ENCODE measurements at places on chromosomes 11 and 22.

DNA sequence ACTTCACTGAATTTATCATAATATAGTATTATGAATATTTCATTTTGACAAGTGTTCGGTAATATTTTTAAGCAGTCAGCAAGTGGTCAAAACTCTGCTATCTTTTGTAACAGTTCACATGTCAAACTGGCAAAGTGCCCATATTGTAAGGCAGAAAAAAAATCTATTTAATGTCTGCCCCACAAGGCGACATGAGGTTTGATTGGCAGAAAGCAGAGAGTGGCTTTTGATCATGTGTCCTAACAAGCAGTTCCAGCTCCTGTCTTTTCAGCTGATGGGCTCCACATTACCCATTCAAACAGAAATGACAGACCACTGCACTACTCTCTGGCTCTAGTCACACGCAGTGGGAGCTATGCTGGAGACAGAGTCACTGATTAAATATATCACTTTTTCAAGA, 59.0 kb downstream of the SOX6 start:
- DNase-seq = no peak

DNA sequence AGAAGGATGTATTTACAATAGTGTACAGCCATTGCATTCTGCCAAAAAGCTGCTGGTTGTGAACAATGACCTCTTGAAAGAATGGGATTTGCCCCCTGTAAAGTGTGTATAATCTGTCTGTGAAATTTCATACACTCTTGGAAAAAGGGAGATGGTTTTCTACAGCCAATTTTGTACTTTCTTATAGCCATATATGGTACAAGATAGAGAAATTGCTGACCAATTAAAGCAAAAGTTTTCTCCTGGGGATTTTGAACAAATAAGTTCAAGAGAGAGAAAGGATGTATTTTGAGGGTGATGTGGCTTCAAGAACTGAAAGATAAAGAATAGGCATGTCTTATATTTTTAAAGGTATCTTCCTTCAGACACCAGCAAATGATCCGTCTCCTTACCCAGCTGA, 211.0 kb downstream of the NAV2 start:
- DNase-seq = no peak

DNA sequence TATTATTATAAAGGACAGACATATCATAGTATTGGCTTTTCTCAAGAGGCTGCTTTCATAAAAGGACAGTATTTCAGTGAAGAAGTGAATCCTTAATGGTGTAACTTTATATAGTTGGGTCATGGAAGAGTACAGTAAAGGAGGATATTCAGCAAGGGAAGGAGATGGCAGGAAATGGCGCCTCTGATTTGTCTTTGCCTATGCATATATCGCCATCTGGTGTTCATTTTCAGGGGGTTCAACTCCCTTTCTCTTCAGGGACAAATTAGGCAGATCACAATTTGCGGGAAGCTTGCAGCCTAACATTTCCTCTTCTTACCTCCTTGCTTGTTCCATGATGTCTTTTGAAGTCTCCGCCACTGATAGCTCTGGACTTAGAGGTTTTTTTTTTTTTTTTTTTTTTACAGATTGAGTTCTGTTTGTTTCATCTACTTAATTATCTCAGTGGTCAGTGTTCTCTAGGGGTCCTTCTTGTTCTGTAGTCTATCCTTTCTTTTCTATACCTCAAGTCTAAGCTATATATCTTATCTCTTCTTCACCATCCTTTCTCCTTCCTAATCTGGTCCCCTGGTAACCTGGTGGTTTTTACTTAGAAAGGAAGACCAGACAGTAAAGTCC, 21.8 kb upstream of the RRM1 start:
- peak; percentile 91 for DNase-seq

DNA sequence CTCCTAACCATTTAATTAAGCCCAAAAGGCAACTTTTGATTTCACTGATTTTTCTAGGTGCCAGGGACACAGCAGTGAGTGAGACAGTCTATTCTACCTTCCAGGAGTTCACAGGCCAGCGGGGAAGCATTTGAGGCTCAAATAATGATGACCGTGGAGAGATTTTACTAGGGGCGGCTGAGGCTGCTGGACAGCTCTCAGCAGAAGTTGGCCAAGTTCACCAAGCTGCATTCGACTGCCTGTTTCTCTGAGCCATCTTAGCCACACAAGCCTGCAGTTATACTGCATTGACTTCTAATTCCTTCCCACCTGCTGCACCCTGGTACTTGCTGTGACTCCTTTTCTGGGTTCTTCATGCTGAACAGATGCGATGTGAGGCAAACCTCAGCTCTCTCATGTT, 168.9 kb upstream of the TBCEL start:
- DNase-seq = no peak

GRCh38 chr11:8613036-8613435, 19.0 kb upstream of the STK33 start:
- DNase-seq = no peak

DNA sequence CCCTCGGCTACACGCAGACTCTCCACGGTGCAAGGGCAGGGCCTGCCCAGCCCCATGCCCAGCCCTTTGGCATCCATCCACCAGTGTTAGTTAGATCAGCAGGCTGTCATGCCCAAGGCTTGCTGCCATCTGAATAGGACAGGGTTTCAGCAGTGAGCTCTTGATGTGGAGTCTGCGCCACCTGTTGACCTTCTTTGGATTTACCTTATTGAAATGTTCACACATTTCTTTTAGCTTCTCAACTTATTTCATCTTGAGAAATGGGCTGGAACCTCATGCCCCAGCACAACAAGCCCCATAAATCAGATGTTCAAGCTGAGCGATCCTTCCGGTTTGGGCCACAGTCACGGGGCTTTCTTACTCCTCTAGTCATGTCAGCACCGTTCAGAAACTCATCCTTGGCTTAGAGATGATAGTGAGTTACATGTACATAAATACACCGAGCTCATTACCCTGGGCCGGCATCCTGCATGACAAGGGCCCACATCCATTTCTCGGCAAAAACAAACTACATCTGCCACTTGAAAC, 61.7 kb downstream of the PARVB start:
- DNase-seq = peak; percentile 36

GRCh38 chr11:111718436-111718835, 47.8 kb downstream of the PPP2R1B start:
- no peak for DNase-seq

DNA sequence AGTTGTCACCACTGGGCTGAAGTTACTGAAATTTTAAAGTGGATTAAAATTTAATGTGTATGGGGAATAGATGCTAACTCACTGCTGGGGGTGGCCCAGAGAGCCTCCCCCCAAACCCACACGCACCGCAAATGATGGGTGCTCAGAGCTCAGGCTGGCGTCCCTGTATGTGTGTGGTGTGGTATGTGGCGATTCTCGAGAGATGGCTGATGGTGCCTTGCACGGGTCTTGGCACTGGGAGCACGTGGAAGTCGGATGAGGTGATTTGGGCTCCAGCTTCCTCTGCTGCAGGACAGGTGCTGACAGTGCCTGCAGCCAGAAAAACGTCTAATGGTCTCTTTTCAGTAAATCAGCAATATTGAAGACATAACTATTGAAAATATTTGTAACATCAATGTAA, 1473.3 kb downstream of the TBC1D22A start:
- DNase-seq = no peak

- no peak for DNase-seq
Observed at GRCh38 chr11:82732348-82732733, 1.3 kb downstream of the FAM181B start.

DNA sequence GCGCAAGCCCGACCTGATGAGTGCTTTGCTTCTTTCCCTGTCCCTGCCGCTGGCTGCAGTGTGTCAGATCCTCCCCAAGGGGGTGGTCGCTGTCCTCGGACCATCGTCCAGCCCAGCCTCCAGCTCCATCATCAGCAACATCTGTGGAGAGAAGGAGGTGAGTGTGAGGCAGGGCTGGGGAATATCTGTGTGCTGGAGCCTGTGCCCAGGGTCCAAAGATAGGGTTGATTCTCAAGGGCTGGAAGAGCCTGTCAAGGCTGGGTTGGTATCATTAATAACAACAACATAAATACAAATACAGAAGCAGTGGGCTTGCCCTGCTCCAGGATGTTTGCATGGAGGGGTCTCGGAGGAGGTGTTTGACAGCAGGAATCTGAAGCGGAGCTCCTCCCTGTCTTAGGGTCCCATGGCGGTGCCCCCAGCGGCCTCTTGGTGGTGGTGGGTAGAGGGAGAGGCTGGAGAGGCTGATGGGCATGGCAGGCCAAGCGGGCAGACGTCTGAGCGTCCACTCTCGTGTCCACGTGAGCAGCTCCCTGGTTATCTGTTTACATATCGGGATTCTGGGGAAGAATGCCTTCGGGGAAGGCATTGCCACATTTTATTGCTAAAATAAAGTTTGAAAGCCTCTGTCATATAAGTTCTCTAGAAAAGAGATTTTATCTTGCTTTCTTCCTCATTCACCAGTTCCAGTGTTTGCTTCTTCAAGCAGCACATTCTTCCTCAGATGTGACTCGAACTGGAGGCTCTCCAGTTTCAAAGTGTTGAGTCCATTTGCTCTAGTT, 208.4 kb upstream of the TBCEL start:
- no peak for DNase-seq

GRCh38 chr11:8809241-8809938, 101.6 kb upstream of the AKIP1 start:
- no peak for DNase-seq

DNA sequence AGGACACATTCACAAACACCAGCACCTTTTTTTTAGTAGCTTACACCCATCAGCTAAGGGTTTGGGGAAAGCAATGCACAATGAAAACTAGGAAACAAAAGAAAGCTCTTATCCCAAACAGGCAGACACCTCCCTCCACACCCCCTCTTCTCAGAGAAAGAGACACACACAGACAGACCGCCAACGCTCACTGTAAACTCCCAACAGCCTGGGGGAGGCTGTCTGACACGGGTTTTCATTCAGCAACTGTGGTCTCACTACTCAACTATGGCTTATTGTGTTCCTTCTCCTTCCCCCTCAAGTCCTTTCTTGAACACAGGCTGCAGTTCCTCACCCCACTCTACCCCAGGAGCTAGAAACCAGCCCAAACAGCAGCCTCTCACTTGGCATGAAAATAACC, 123.4 kb downstream of the C11orf58 start:
- peak; percentile 52 for DNase-seq

DNA sequence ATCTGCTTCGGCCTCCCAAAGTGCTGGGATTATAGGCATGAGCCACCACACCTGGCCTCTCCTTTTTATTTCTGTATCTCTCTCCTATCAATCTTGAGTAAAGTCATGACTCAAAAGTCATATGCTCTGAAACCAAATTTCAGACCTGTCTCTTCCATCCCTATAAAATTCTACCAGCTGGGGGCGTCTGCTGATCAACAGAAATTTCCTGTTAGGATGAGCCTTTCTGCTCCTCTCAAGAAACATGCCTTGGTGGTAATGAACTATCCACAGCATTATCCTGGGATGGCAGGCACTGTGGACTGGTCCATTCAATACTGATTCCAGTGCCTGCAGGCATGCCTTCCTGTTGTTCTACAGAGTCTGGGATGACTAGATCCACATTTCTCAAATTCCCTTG, 472.6 kb downstream of the NELL1 start:
- DNase-seq = no peak

DNA sequence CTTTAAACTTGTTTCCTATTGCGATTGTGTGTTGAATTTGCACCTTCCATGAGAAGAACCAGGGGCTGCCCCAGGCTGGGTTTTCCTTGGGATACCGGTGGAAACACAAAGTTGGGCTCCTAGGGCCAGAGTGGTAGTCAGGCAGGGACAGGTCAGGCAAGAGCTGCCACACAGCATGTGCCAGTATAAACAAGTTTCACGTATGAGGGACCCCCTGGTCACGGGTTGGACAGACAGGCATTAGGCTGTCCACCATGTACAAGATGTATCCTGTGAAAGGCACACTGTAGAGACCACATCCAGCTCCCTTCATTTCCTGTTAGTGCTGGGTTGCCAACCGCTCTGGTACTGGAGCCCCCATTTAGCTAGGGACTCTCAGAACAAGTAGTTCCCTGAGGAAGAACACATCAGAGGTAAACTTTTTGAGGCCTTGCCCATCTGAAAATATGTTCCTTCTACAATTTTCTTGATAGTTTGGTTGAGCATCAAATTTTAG, 8.8 kb downstream of the UPB1 start:
- DNase-seq = no peak

GRCh38 chr22:35215993-35216392, 41.3 kb upstream of the HMGXB4 start:
- no peak for DNase-seq

DNA sequence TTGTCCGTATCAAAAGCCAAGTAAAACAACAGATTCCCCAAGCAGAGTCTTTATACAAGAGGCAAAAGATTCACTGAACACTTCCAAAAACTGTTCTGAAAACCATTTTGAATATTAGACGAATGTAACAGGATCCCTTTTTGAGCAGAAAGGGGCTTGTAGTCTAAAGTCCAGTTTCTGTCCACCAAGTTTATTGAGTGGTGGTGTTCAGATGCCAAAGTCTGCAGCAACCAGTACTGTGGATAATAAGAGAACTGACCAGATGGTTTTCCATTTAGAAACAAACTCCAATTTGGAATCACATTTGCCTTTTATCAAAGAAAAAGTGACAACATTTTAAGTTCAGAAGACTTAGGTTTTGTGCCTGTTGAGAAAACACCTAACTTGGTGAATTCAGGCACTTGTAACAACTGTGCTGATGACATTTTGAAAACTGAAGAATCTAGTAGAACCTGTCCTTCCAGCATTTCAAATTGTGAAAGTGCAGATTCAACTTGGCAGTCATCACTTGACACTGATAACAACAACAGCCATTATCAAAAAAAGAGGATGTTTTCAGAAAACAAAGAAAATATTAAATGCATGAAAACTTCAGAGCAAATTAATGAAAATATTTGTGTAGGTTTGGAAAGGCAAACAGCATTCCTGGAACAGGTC, 217.1 kb downstream of the CSNK2A3 start:
- DNase-seq = no peak

DNA sequence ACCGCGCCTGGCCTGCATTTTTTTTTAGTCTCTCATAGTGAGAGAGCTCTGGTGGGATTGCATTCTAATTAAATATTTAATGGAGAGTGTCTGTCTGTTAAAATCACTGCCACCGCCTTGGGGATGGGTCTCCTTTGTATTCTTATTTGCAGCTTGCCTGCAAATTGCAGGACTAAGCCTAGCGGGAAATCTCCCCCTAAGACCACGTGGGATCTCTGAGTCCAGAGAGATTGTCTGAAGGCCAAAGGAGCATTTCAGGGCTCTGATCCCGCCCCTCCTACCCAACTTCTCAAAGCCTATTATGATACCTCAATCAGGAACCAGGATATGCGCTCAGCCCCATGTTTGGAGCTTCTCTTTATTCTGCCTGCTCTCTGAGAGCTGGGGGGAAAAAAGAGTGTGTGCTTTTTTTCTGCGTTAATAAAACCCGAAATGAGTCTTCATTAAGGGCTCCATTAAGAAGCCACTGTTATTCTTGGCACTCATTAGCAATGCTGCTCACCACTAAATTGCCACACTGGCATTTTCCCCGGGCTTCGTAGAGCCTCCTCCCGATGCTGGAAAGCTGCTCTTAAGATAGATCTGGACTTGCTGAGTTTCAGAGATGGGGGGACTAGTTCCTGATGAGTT, 92.9 kb upstream of the THY1 start:
- no peak for DNase-seq

Measured in Ammon's horn (tissue), 1 donor.